Stimulated activated CD4-positive, alpha-beta T cell treated with anti-CD3 and anti-CD28 coated beads, Interleukin-15, amount 100 ng/mL, for 24 hours (primary cell): ENCODE measurements at places on chromosomes 7 and 10.

DNA sequence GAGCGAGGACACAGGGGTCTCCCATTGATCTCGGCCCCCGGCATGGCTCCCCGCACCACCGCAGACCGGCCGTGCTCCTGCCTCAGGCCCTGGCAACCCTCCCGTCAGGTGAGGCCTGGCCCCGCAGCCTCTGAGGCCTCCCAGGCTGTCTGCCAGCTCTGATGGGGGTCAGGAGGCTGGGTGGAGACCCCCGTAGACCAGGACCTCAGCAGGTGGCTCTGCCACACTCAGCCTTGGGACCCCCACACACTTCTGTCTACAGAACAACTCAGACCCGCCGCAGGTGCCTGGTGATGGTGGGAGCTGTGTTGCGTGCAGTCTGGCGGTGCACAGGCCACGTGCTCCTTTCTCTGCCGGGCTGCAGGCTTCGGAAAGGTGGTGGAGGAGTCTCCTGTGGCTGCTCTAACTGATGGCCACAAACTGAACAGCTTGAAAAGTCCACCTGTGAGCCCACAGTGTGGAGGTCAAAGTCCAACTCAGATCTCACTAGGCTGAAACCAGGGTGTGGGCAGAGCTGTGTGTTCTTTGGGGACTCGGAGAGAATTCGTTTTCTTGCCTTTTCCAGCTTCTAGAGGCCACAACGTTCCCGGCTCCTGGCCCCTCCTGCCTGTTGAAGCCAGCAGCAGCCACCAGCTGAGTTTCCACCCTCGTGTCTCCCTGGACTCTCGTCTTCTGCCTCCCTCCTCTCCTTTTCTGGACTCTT lies 62.5 kb downstream of the PWWP2B start:
- DNase-seq, result no peak

GRCh38 chr10:133198206-133198605 lies 31.8 kb upstream of the UTF1 start:
- DNase-seq, result no peak

- no peak for DNase-seq
Measured at GRCh38 chr7:39985398-39985918, 35.4 kb downstream of the CDK13 start.

GRCh38 chr10:44745920-44746319 lies 165.2 kb upstream of the TMEM72 start:
- no peak for DNase-seq

DNA sequence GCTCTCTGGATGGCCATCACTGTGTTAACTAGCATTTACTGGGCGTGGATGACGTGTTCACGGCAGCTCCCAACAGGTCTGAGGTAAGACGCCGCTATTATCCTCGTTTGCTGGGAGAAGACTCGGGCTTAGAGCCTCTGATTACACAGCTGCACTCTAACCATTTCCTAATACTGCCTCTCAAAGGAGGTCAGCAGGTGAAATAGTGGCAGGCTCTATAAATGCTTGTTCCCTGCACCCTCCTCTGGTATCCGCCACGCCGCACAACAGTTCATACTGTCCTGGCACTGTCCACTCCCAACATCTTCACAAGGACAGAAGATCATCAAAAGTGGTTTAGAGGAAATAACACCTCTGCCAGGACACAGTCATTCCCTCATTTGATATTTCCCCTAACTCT lies 28.3 kb downstream of the HIPK2 start:
- no peak for DNase-seq

DNA sequence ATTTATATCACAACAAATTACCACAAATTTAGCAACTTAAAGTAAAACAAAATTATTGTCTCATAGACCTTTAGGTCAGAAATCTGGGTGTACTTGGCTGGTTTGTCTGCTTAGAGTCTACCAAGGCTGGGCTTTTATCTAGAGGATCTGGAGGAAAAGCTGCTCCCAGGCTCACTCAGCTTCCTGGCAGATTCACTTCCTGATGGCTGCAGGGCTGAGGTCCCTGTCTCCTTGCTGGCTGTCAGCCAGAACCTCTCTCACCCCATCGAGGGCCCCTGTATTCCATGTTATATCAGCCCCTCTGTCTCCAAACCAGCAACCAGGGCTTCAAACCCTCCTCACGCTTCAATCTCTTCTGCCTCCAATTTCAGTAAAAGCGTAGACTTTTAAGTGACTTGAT lies 734.9 kb downstream of the NRG3 start:
- no peak for DNase-seq

- no peak for DNase-seq
Measured at GRCh38 chr10:35780970-35781642, 139.0 kb upstream of the FZD8 start.

GRCh38 chr10:17848646-17849045 lies 39.5 kb downstream of the MRC1 start:
- no peak for DNase-seq

- DNase-seq, result no peak
Measured at GRCh38 chr7:84122582-84123360, 71.8 kb downstream of the SEMA3A start.

GRCh38 chr10:125024497-125025234 lies 82.7 kb downstream of the ZRANB1 start:
- DNase-seq, result no peak

DNA sequence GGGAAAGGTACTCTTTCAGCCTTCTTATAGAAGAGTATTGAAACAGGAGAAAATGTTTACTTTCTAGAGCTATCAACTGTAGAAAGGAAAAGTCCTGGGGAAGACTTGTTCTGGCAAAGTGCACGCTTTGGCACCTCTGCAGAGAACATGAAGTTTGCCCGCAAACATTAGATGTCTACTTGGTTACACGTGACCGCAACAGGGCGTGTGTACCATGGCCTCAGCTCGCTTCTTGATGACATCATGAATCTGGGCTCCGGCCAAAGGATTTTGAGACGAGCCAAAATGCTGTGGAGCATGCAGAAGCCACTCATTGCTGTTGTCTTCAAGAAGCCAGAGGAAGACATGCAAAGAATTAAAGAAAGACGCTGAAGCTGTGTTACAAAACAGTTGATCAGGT lies 8.6 kb upstream of the TAS2R60 start:
- DNase-seq, result no peak
